ENCODE measurements at places on chromosomes 16 and 17.

DNA sequence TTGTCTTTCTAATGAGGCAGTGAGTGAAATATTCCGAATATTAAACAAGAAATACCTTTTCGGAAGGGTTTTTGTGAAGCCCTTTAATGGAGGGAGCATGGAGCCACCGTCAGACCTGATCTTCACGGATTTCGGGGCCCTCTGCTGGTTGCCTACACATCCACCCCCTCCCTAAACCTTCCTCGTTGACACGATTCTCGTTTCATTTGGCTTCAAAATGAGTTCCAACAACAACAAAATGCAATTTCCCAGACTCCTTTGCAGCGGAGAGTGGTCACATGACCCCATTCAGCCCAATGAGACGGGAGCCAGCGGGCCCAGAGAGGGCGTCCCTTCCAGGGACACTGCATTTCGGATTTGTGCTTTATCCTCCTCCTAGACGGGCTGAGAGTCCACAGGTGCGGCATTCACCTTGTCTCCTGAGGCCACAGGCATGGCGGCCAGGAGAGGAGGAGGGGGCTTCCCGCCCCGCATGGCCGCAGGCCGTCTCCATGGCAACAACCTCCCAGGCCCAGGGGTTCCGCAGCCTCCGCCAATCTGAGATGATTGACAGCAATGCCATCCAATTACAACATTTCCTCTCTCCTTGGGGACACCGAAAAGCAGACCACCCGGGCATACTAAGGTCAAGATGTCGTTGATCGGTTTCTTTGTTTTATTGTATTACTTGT lies 259.8 kb downstream of the C16orf95 start:
- no peak for DNase-seq

- no peak for DNase-seq
These were observed 690.4 kb upstream of the RBFOX1 start for GRCh38 chr16:6642271-6642670.

GRCh38 chr17:64306850-64307463 lies 43.9 kb upstream of the TEX2 start:
- peak; percentile 56 for DNase-seq

GRCh38 chr17:49775546-49776260 lies 11.8 kb upstream of the FAM117A start:
- DNase-seq = no peak

DNA sequence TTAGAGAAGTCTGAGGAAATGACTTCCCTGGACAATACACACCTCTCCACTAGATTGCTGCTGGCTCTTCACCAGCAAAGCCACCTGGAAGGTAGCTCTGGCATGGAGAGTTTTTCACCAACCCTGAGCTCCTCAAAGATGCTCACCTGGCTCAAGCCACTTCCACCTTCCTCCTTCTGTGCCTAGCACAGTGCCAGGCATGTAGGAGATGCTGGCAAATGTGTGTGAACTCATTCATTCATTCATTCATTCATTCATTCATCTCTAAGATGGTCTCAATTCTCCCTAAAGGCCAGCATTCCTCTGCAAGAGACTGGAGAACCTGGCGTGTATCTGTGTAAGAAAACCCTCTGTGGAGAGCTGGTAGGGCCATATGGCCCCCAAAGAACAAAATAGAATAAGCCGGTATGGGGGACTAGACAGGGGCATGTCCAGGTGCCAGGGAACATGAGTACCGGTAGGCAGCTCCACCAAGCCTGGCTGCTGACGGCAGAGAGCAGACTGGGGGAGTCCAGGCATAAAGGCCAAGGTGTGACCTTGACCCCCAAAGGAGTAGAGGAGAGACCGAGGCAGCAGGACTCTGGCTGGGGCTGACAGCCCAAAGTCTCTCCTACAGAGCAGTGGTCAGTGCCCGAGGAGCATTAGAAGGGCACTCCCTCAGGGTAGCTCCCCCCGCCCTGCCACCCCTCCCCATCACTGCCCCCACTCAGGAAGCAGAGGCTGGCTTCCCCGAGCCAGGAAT lies 132.2 kb upstream of the TNRC6C start:
- no peak for DNase-seq

- no peak for DNase-seq
These were observed 115.3 kb downstream of the C16orf78 start for GRCh38 chr16:49488740-49489525.

DNA sequence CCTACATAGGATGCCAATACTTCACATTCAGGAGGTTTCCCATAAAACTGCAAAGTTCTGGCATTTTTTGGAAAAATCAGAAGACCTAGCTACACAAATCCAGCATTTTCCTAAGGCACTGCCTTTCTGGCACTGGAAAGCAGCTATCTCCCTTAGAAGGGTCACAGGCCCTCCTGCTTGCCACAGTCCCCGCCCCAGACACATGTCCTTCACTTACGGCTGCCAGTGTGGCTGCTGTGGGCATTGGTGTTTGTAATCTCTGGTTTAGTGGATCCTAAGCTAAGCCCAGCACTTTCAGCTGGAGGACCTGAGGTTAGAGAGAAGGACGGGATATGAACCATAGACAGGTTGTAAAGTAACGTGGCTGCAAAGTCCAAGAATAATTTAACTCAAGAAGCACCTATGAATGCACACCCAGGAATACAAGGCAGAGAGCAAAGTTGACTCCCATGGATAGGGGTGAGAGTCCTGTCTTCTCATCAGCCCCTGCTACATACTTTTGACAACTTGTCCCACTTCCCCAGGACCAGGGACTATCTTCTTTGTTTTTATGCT lies 100.0 kb downstream of the XYLT1 start:
- no peak for DNase-seq

DNA sequence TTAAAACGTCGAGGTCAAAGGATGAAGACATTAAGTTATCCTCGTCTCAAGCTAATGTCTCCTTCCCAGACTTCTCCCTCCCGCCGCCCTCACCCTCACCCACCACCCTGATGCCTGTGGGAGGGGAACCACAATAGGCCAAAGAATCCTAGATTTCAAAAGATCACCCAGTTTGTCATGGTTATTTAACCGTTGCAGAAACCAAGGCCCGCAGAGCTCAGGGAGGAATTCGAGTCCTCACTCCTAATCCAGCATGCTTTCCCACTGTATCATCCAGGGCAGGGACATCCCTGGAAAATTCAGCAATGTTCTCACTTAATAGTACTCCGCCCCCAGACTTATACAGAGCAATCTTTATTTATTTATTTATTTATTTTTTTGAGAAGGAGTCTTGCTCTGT lies 41.8 kb upstream of the MYH10 start:
- DNase-seq = no peak

GRCh38 chr17:17841601-17842025 lies 4.8 kb upstream of the SREBF1 start:
- DNase-seq = no peak

GRCh38 chr17:62739645-62740388 lies 68.3 kb downstream of the MARCHF10 start:
- DNase-seq = no peak

GRCh38 chr17:58932956-58933355 lies 173.7 kb downstream of the TRIM37 start:
- DNase-seq = no peak

GRCh38 chr17:43877031-43877430 lies 30.1 kb downstream of the CD300LG start:
- DNase-seq = no peak

GRCh38 chr17:57580055-57580739 lies 164.9 kb downstream of the CCDC182 start:
- no peak for DNase-seq

- no peak for DNase-seq
These were observed at the start of gene ATP2C2 for GRCh38 chr16:84368308-84368996. Gene ATP2C2, plus strand, starts transcription at chr16:84368538. Its CDS starts 78 bp downstream, at chr16:84368616.

GRCh38 chr17:8692916-8693315 lies 51.7 kb downstream of the CCDC42 start:
- no peak for DNase-seq

DNA sequence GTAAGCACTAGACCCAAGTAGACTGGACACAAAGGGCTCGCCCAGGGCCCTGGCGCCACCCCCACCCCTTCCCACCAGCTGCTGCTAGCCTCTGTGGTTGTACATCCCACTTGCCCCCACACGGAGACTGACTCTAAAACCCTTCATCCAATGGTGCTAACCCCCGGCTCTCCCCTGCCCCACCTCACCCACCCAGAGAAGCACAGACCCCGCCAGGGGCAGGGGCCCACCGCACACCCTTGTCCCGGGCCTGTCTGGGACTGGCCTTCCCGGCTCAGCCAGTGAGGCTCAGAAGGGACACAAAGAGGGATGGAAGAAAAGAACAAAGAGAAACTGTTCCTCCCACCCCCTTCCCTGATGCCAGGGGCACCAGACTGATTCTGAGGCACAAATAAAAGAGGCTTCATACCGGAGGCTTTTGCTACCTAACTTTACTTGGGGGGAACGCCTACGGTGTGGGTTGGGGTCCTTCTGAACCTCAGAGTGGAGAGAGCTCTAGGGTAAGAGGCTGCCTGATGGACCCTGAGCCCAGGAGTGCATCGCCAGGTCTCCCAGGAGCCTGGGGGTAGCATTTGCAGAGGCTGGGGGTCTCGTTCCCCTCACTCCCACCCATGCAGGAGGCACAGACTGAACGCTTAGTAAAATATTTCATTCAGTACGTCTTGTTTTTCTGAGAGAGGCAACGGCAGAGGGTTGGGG lies 8.2 kb downstream of the CORO6 start:
- no peak for DNase-seq

GRCh38 chr17:67500261-67500660 lies 123.2 kb downstream of the PITPNC1 start:
- no peak for DNase-seq

- DNase-seq = no peak
These were observed 25.4 kb downstream of the MPP2 start for GRCh38 chr17:43881758-43882505.

- no peak for DNase-seq
These were observed 3.8 kb upstream of the JPT2 start for GRCh38 chr16:1674306-1674705.

- DNase-seq = no peak
These were observed 24.4 kb downstream of the ARHGAP17 start for GRCh38 chr16:24990803-24991202.

DNA sequence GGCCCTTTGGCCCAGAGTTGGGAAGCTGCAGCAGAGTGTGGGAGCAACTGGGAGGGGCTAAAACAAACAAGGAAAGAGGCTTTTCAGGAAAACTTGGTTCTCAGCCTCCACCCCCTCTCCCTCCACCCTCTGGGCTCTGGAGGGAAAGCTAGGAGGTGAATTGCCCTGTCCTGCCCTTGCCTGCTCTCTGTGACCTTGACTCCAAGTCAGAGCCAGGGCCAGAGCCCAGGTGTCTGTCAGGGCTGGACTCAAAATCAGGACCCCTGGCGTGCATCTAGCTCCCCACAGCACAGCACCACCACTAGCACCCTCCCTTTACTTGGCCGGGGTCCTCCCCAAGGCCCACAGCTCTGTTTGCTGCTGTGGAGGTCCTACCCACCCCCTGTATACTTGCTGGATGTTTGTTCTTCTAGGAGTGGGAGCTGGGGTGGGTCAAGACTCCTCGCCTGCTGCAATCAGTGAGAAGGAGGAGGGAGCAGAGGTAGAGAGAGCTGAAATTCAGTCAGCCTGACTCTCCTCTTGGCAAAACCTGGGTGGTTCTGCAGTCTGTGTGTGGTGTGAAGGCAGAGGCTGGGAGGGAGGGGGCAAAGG lies 2.8 kb upstream of the NR1D1 start:
- DNase-seq = no peak

All from T follicular helper cell (primary cell).